Uterus (tissue), 4 donors: ENCODE measurements at places on chromosomes 1 and 21.
A peak's percentile ranks its signal among the peaks of the same experiment; 100 is the strongest.

- no peak for DNase-seq
These were observed 1.6 kb downstream of the SYT2 start for GRCh38 chr1:202708456-202709275.

GRCh38 chr1:30412241-30413110 lies 310.9 kb downstream of the MATN1 start:
- peak; percentile 5 for DNase-seq

DNA sequence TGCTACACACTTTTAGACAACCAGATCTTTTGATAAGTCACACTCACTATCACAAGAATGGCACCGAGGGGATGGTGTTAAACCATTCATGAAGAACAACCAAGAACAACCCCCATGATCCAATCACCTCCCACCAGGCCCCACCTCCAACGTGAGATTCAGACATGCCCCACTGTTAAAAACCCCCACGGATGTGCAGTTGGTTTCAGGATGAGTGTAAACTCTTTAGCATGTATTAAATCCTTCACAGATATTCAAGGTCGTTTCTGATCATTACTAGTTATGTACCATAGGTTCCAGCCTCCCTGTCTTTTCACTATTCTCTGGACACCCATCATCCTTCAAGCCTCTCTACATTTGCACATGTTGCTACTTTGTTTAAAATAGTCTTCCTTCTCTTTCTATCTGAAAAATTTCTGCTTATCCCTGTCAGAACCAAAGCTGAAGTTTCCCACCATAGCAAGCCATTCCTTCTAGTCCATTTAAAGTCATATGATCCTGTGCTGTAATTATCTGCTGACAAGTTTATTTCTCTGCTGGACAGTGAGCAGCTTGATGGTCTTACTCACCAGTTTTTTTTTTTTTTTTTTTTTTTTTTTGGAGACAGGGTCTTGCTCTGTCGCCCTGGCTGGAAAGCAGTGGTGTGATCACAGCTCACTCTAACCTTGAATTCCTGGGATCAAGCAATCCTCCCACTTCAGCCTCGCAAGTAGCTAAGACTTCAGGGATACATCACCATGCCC lies 36.8 kb downstream of the MAP10 start:
- no peak for DNase-seq

DNA sequence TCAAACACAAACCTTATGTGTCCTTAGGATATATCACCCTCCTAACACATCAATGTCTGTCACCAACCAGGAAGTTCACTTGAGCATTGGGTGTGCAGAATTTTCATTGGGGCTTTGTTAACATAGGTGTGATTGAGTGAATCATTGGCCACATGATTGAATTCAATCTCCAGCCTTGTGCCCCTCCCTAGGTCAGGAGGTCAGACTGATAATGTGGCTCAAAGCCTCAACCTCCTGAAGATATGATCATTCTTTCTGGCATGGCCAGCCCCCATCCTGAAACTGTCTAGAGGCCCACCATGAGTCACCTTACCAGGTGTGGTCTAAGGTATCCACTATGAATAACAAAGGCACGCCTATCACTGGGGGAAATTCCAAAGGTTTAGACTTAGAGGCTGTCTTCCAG lies 90.1 kb downstream of the PKN2 start:
- DNase-seq = no peak

GRCh38 chr1:196121181-196121580 lies 487.1 kb downstream of the KCNT2 start:
- DNase-seq = no peak

DNA sequence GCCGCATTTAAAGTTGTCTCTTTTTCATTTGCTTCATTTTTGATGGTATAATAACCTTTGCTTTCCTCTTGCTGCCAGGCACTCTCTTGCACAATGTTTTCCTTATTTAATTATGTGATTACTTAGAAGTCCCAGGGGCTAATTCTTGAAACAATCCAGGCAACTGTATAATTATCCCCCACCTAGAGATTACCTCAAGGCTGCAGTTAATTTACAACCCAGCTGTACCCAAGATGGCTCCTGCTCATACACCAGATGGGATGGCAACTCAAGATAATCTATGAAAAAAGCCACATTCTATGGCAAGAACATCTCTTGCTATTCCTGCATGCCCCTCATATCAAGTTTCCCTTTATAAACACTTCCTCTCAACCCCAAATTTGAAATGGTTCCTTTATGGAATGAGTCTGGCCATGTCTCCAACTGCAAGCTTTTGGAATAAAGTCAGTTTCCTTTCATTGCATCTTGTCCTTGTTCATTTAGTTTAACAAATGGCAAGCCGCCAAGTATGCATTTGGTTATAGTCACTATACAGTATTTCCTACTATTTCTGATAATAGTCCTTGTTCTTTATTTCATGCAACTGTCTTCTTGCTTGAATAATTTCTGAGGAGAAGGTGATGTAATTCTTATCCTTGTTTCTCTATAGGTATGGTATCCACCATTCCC lies 1042.6 kb downstream of the PLA2G4A start:
- DNase-seq = no peak

DNA sequence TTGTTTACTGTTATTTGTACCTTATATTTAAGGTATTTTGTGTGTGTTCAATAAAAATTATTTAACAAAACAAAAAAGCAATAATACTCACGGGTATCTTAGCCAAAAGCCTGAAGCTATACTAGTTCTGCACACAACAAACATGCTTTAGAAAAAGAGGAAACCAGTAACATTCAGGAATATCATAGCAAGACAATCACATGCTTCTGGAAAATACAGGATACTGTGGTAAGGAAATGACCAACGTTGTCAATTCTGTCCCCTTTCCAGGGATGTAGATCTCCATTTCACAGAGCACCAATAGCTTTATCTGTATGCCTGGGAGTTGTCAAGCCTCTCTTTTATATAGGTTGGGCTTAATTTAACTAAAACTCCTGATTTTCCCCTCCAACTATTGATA lies 288.4 kb downstream of the SMYD3 start:
- no peak for DNase-seq

GRCh38 chr1:196063294-196063693 lies 544.9 kb downstream of the KCNT2 start:
- no peak for DNase-seq

DNA sequence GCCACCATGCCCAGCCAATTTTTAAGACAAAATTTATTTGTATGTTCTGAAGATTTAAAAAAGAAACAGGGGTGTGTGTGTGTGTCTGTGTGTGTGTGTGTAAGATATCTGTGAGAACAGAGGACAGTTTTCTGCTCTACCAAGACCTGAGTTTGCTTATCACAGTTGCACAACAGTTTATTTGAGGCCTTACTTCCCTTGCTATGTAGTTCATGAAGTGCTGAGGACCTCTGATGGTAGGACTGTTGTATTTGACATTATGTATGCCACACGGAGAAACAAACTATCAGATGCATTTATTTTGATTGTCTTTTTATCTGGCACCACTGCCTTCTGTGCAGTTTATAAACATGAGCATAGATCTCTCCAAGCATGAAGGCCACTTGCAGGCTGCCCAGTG lies 355.2 kb downstream of the PBX1 start:
- DNase-seq = no peak

DNA sequence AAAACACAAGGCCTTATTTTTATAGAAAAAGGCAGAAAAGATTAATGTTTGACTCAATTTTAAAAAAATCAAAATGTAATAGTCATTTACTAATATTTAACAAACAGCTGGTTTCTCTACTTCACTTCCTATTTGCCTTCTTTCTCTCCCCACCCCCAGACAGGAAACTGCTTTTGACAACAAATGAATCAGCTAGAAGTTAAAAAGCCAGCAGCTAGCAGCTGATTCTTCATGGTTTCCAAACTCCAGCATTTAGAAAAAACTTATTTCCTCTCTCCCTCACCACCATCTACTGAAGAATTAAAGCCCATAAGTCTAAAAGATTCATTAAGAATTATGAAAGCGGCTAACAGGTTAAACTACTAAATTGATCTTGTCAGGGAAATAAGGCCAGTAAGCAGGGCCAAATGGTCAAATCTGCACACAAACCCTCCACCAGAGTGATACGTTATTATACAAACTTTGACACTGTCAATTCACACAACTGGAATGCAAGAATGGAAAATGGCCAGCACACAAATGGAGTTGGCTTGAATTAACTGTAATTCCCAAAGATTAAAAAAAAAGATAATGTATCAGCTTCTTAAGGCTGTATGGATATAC lies 4.0 kb downstream of the WDR26 start:
- no peak for DNase-seq

DNA sequence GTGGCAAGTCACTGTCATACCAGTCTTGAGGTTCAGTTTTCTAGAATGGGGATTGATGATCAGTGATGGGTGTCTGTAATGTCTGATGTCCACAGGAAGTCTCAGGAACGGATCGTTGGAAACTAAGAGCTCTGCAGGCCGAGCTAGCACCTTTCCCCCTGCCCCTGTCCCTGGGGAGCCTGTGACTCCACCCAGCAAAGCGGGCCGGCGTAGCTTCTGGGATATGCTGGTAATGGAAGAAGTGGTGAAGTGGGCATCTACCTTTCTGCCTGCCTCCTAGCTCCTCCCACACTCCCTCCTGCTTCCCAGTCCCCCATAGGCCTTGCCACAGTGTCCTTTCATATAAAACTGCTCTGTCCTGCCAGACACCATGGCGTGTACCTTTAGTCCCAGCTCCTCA lies 13.4 kb downstream of the HYI start:
- DNase-seq = peak; percentile 5

DNA sequence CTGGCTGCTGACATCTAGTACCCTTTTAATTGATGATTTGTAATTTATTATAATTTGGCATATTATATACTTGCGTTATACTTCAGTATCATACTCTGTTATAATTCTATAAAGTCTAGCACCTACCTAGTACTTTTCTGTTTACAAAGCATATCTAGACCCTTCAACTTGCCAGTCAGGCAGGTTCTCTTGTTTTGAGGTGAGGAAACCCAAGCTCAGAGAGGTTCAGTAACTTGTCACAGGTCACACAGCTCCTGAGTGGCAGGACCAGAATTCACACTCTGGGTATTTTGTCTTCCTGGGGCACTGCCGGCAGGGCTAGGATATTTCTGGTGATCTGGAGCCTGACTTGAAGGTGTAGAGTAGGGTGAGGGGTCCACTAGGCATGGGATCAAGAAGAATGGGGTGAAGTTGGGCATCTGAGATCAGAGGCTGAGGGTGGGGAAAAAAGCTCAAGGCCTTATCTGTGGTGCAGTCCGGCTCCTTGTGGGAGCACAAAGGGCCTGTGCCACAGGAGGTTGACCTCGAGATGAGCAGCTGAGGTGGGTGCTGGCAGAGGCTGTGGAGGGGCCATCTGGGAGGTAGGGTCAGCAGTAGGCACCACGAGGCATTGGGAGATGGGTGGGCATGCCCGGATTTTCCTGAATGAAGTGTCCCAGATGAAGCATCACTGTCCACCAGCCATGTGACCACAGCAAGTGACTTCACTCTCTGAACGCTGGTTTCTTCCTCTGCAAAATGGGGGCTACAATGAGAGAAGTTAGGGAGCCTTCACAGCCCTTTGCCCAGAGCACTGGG lies 102.6 kb downstream of the EPHB2 start:
- DNase-seq = no peak

DNA sequence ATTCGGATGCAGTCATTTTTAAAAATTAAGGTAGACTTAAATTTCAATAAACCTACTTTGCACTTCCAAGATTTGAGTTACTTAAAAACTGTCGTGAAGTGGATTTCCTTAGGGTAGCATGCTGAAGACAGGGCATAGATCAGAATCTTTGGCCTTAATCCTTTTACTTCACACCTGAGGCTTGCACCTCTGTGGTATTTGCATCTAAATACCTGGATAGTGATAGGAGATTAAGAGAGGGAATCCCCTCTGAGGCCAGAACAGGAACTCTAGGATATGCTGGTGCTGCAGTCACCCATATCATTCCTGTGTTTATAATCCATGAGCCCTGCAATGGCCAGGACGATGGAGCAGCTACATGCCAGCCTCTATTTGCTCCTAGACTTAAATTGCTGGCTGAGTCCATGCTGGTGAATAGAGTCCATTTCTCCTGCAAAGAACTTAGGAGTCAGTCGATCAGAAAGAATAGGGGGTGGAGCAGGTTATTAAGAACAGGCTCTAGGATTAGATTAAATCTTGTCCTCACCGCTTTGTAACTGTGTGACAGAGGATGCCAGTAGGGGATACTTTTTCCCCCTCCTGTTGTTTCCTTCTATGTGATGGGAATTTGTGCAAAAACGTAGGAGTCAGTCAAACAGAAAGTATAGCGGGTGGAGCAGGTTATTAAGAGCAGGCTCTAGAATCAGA lies 333.6 kb downstream of the DUSP10 start:
- no peak for DNase-seq

- no peak for DNase-seq
These were observed 12.5 kb downstream of the CYYR1 start for GRCh38 chr21:26560612-26561011.

- no peak for DNase-seq
These were observed at the start of gene LY9 for GRCh38 chr1:160795951-160796383. Gene LY9 (plus strand): TSS chr1:160796174. CDS start chr1:160796188, 14 bp downstream.
